ENCODE measurements at places on chromosomes 12 and 14.

DNA sequence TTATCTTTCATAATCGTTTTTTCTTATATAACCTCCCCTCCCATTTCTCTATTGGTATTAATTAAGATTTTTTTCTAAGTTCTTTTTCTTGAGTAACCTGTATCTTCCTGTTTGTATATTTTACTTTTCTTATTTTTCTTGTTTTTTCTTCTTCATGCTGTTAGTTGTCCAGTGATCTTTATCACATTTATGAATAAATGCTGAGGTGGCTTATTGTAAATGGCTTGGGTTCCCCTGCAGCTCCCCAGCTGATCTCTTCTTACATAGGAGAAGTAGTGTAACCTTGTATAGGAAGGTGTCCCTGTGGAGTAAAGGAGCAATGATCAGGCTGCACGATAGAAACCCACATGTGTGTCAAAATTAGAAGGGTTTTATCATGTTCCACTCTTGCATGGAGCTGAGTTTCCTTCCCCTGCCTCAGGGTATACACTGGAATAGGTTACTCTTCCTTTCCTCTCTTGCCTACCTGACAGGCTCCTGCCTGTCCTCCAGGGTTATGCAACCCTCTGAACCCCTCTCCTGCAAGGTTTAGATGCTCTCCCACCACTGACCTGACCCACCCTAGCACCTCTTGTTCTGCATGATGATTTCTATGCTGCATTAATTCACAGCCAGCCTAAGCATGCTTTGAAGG, 334.8 kb upstream of the RGS6 start:
- no peak for DNase-seq

- no peak for DNase-seq
These were observed 31.5 kb downstream of the CLEC1A start for GRCh38 chr12:10067264-10067663.

GRCh38 chr12:125685915-125686314, 620.7 kb downstream of the AACS start:
- no peak for DNase-seq

- peak; percentile 42 for DNase-seq
These were observed at the start of gene MGST1 for GRCh38 chr12:16347391-16348298. Gene MGST1, plus strand, starts transcription at chr12:16347645. Its CDS starts 6,608 bp downstream, at chr12:16354253.

Data from HEK293T (cell line).